Activated effector memory CD4-positive, alpha-beta T cell treated with Interleukin-2 at 50 U/mL for 16 hours (primary cell): ENCODE measurements at places on chromosomes 7 and 10.

- DNase-seq = no peak
Measured at GRCh38 chr7:34158368-34159153, 253.2 kb downstream of the BMPER start.

DNA sequence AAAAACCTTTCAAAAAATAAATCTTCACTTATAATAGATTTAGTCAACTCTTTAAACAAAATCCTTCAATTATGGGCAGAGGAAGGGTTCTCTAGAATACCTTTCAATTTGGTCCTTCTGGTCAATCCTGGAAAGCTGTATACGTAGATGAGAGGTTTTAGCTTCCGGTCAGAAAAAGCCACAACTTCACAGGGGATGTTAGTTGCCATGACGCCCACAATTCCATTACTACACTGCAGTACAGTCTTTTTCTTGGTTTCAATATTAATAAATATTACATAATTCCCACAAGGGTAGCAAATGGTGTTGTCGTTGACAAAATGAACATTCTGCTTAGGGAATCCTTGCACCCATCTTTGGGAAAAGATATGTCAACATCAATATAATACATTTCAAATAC lies 1.7 kb downstream of the CFAP43 start:
- no peak for DNase-seq

- DNase-seq = no peak
Measured at GRCh38 chr10:83943920-83944319, 195.4 kb upstream of the GHITM start.

DNA sequence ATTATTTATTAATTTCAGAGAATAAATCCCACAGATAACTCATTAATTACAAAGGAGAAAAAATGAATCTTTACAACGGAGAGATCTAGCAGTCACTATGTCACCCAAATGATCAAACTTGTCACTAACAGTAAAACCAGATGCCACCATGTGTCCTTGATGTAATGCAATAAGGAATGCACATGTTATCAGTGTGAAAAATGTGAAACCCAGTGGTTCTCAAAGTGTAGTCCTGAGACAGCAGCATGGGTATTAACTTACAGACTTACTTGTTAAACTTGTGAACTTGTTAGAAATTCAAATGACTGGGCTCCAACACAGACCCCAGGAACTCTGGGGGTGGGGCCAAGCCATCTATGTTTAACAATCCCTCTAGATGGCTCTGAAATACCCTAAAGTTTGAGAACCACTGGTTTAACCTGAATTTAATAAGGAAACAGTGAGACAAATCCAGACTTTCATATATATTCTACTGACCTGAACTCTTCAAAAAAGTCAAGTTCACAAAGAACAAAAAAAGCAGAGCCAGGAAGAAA lies 77.4 kb downstream of the RNLS start:
- DNase-seq = no peak

GRCh38 chr7:98651760-98652159 lies 34.7 kb downstream of the NPTX2 start:
- no peak for DNase-seq

GRCh38 chr10:114709984-114710383 lies 51.9 kb upstream of the ABLIM1 start:
- no peak for DNase-seq

GRCh38 chr10:132785723-132786475 lies at the start of gene NKX6-2:
Gene NKX6-2, minus strand, starts transcription at chr10:132786147. Its CDS starts 199 bp downstream, at chr10:132785948.
- no peak for DNase-seq

DNA sequence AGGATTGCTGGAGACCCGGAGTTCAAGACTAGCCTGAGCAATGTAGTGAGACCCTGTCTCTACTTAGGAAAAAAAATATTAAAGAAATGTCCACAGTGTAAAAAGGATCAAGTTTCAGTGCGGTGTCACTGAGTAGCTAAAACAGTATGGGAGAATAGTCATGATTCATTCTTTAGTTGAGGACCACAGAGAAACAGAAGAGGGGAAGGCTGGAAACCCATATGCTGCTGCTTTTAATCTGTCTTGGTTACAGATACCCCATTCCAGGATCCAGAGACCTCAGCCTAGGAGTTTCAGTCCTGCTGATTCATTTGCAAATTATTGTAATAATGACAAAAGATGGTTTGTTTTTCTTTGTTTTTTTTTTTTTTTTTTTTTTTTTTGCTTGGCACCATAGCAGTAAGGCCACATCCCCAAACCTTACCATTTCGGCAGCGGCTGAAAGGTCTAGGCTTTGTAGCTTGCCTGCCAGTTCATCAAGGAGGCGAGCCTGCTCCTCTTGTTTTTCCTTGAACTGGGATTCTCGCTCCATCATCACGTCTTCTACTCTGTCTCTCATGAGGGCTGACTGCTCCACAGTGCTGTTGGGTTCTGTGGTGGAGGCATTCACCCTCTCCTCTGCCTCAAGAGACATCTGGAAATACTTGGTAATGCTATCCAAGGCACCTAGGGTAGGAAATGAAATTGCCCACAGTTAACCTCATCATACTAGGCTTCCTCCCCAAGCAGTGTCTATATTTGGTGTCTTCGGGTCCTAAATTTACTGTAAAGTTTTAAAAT lies 44.2 kb downstream of the DLD start:
- DNase-seq = no peak

DNA sequence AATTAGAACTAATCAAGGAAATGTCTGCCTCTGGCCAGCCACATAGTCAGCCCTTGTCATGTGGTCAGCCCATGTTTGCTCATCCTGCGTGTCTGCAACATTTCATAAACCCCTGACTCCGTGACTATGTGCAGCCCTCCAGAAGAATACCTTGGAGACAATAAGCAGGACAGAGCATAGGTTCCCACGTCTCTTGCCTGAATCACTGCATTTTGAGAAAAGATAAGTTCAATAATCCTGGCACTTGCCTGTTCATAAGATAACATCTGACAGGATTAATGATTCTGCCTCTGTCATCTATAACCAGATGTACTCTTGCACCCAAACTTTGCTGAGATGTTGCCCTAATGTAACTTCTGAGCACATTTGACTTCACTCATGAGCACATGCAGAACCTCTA lies 78.4 kb downstream of the AKR1D1 start:
- DNase-seq = no peak

- no peak for DNase-seq
Measured at GRCh38 chr10:105797234-105797890, 1156.3 kb downstream of the SORCS3 start.

DNA sequence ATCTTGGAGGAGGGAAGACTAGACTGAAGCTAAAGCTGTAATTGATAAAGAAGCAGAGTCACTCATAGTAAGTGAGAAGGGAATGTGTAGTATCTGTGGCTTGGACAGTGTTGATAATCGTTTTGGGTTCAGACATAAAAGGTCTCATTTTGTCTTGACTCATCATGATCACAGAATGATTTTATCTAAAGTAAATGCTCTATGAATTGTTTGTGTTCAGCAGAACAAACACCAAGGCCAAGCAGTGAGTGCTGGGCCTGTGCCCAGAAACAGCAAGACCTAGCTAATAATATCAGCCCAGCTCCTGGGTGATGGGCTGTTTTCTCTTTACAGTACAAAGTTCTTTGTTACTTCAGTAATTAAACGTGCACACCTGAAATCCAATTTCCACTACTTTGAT lies 26.7 kb upstream of the CD36 start:
- no peak for DNase-seq

DNA sequence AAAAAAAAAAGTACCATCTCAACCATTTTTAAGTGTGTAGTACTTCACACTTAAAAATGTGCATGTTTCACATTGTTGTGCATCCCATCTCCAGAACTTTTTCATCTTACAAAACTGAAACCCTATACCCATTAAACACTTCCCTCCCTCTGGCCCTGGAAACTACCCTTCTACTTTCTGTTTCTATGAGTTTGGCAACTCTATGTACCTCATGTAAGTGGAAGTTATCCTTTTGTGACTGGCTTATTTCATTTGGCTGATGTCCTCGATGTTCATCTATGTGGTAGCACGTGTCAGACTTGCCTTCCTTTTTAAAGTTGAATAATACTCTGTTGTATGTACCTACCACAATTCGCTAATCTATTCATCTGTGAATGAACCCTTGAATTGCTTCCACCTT lies 12.2 kb downstream of the KCNMA1 start:
- DNase-seq = no peak

GRCh38 chr7:91165846-91166230 lies 98.4 kb upstream of the FZD1 start:
- no peak for DNase-seq

- DNase-seq = no peak
Measured at GRCh38 chr10:12993595-12993994, 7.9 kb downstream of the CCDC3 start.

DNA sequence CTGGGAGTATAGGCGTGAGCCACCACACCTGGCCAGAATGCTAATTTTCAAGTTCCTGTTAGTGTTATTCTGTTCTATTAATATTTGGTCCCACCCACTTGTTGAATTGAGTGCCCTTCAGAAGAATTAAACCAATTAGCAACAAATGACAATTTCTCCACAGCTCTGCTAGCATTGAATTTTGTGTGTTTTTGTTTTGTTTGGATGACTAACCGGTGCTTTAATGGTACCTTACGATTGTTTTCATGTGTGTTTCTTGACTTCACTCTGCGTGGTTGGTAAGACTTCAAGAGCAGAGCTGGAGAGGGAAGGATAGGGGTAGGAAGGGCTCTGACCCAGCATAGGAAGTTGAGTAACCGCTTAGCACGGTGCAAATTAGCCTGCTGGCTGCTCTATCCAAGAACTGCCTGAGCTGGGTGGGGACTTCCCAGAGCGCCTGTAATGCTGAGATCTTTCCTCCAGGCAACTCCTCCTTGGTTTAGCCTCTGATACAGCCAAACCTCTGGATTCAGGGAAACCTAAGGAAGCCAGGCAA lies 4.6 kb downstream of the ARPC1B start:
- DNase-seq = peak; percentile 29

DNA sequence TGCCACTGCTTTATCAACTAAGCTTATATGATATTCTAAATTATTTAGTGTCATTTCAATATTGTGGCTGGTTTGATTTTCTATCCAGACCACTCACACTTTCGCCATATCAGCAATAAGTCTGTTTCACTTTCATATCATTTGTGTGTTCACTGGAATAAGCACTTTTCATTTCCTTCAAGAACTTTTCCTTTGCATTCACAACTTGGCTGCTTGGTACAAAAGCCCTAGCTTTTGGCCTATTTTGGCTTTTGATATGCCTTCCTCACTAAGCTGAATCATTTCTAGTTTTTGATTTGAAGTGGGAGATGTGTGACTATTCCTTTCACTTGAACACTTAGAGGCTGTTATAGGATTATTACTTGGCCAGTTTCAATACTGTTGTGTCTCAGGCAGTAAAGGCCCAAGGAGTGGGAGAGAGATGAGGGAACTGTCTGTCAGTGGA lies 120.9 kb upstream of the NAMPT start:
- DNase-seq = no peak

GRCh38 chr10:49162063-49162462 lies 26.1 kb downstream of the TMEM273 start:
- DNase-seq = no peak

DNA sequence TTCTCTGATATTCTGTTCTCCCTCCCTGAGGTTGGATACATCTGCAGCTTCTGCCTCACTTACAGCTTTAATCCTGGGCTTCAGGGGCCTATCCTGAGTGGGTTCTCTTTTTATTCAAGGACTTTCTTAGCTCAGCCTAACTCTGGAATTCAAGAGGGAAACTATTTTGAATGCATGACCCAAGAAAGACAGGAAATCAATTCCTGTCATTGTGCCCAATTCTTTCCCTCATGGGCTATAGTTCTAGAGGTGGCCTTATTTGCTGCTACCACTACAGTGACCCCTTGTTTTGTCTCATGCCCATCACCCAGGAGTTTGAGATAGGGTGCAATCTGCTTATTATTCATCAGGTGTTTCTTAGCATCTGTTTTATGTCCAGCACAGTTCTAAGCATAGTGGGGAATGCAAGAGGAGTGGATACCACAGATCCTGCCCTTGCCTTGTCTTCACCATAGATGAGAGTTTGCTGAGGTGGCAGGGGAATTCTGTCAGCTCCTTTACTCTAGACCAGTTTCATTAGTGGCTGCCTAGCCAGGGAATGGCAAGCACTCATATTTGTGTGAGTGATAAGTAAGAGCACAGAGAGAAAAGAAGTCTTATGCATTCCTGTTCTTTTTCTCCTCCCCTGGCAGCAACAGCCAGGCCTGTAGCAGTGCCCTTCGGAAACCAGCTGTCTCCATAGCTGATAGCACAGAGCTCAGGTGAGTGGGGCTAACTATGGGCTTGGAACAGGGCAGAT lies 19.4 kb downstream of the STRIP2 start:
- DNase-seq = no peak

- no peak for DNase-seq
Measured at GRCh38 chr7:151745706-151746105, 131.2 kb downstream of the PRKAG2 start.

DNA sequence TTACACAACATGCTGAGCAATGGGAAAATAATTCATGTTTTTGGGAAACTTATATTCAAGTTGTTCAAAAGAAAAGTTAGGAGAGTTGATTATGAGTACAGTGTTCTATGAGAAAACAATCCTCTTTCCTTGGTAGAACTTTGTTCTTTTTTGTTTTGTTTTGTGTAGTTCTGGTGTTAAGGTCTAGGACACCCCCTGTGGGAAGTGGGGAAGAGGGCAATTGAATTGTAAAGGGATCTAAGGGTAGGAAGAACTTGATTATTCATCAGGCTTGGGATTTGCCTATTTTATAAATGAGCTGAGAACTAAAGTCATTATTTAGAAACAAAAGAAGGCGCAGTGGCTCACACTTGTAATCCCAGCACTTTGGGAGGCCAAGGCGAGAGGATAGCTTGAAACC lies 25.9 kb upstream of the CDK13 start:
- no peak for DNase-seq

DNA sequence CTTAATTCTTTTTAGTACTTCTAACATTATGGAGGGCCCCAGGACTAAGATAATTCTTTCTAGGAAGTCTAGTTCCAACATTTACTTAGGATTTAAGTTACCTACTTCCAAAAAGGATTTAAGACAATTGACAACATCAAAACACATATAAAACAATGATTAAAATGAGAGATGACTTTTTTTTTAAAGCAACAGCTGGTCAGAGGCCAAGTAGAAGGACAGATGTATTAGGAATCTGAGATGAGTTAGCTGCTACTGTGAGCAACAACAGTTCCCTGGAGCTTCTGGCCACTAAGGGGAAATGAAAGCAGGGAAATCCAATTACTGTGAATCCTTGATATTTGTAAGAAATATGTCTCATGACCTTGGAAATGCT lies 222.3 kb downstream of the PHTF2 start:
- no peak for DNase-seq

DNA sequence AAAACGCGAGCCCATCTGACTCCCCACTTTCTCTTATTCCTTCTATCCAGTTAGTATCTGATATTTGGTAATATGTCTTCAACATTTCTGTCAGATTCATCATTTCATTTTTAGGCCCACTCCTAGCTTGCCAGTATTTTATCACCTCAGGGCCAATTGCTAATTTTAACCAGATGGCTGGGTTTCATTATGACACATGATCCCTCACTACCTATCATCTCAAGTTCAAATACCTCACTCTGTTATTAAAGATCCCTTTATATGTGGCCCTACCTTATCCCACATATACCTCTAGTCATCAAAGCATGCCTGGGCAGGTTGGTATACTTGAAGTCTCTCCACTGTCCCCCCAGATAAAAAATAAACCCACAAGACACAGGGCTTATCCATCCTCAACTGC lies 104.9 kb downstream of the RNLS start:
- DNase-seq = no peak
